Stimulated activated CD8-positive, alpha-beta memory T cell treated with anti-CD3 and anti-CD28 coated beads, Interleukin-7, amount 100 ng/mL, for 48 hours (primary cell): ENCODE measurements at places on chromosomes 2 and 18.

GRCh38 chr18:58321986-58322385 lies 278.0 kb downstream of the NEDD4L start:
- DNase-seq, result no peak

- no peak for DNase-seq
Observed at GRCh38 chr2:150994076-150994475, 267.6 kb downstream of the RBM43 start.

GRCh38 chr2:152499896-152500735 lies 165.1 kb downstream of the FMNL2 start:
- no peak for DNase-seq

DNA sequence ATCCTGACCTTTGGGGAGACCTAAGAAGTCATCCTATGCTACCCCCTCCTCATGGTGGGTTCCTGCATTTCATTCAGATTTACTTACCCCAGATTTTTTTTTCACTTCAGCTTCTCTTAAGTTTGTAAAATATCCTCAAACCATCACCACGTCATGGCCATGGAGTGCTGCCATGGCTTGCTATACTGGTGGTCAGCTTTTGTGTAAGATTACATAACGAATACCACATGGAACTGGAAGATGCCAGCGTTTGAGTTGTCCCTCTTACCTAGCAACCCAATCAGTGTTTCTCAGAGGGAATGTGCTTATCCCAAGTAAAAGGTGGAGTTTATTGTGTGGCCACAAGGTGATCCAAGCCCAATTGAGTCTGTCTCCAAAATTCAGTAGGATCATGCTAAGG lies 148.6 kb upstream of the ALPP start:
- DNase-seq, result no peak

GRCh38 chr2:113217455-113218282 lies 43.9 kb downstream of the PSD4 start:
- no peak for DNase-seq

DNA sequence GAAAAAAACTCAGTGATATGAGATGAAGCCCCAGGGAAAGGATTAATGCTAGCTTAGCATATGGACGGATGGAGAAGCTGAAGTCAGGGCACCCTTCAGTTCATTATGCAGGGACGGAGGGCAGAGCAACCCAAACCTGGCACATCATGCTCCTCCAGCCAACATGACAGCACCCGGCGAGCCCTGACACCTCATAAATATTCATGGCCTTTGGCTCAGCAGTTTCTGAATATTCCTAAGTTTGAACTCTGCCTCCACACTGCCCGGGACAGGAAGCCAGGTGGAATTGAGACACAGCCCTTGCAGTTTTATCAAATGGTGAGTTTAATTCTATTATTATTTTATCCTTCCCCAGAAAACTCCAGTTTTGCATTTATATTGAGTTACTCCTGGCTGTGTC lies 87.3 kb upstream of the SH3BP4 start:
- DNase-seq, result no peak

GRCh38 chr2:239910404-239910803 lies 114.7 kb downstream of the NDUFA10 start:
- no peak for DNase-seq

DNA sequence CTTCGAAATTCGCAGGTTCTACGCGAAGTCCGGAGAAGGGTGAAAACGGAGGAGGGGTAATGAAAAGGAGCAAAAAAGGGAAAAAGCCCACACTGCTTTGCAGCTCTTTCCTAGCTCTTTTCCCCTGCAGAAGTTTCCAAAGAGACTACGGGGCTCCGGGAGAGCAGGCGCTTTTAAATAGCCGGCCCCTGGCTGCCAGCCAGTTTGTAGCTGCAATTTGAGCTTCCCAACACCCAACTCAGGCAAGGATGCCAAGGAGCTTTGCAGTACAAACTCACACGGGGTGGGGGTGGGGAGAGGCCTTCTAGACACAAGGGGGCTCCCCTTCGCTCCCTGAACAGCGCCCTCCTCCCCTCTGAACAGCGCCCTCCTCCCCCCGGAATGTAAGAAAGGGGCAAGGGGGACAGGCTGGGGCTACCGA lies at the start of gene IGFBP5:
Gene IGFBP5 (minus strand): TSS at position 149 of the 421 bp plus-strand sequence. CDS start 774 bp downstream, outside the sequence.
- no peak for DNase-seq

- DNase-seq, result no peak
Observed at GRCh38 chr2:118614841-118615271, 232.6 kb downstream of the EN1 start.

- no peak for DNase-seq
Observed at GRCh38 chr2:237091779-237092436, 6.2 kb downstream of the COPS8 start.

DNA sequence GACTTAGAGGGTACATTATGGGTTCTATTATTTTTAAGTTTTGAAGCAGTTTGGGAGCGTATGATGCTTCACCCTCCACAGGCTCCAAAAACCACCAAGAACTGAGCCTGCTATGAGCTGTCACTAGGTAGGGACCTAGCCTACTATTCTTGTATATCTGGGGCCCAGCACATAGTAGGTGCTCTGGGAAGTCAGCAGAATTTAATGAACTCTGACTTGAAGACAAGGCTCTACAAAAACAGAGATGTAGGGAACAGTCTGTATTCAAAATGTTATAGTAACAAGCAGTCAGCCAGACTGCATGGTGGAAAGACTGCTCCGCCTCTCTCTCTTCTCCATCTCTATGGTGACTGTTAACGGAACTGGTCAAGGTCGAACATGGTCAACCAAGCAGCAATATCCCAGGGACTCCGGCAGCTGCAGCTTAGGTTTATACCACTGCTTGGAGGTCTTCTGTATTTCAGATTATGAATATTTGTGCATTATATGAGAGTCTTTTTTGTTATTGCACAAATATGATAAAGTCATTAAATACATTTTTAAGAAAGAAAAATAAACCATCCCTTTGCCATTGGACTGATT lies 22.2 kb upstream of the YWHAQ start:
- DNase-seq, result no peak

GRCh38 chr2:152715854-152716428 lies 1.3 kb downstream of the PRPF40A start:
- DNase-seq, result no peak
